ENCODE measurements at places on chromosomes 1 and 21.

- no peak for DNase-seq
These were observed 43.2 kb upstream of the BACE2 start for GRCh38 chr21:41124641-41125201.

DNA sequence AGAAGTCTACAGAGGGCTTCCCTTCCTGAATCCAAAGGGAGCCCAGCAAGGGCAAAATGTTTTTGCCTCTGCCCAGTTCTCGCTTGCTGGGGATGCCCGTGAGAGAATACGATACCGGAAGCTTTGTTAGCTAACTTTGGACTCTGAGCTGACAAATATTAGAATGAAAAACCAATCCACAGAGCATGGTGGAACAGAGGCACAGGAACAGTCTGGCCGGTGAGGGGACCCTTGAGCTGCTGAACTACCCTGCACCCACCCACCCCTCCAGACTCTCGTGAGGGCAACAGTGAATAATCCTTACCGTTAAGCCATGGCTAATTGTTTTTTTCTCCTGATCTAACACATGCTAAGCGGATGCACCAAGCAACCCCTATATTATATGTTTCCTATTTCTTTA lies 76.3 kb upstream of the AKT3 start:
- DNase-seq = no peak

DNA sequence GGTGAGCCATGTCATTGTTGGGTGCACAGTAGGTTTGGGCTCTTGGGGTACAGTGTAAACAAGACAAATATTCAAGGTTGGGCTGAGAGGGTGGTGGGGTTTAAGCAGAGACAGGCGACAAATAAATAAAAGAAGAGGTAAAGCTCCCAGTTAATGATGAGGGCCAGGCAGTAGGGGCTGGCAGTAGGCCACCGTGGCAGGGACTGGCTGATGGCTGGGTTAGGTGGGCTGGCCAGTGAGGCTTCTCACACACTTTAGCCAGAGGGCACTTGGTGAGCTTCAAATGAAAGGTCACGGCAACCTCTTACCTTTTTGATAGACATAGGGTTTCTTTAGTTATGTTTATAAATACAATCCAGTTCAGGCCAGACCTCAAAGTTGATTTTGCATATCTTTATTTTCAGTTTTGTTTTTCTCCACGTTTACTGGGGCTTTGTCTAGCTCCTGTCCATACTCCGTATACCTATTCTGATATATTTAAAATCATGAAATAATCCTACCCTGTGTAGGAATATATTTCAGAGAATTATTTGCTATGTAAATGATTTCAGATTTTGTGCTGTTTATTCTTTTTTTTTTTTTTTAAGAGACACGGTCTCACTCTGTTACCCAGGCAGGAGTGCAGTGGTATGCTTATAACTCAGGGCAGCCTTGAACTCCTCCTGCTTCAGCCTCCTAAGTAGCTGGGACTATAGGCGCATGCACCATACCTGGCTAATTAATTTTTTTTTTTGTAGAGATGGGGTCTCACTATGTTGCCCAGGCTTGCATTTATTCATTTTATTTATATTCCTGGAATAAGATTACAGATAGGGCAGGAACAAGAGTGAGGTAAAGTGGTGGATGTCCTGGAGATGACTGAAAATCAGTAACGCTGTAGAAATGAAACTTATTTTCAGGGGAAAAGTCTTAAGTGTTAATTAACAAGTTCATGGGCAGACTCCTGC lies 122.7 kb downstream of the RYR2 start:
- no peak for DNase-seq

DNA sequence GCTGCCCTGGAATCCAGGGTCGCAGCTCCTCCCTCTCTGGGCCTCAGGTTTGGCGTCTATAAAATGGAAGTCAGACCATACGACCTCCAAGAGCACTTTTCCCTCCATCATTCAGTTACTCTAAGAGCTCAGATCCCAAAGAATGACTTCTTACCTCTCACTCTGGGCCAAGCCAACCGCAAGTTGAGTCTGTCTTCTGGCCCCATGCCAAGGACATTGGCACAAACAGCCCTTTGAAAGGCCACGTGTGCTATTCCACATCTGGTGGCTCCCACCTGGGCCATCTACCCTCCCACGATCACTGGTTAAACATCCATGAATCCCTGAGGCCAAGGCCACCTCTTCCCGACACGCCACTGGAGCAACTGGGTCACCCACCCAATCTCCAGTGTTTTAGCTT lies 12.4 kb downstream of the SLC2A7 start:
- DNase-seq = no peak

- DNase-seq = no peak
These were observed 45.1 kb downstream of the CRP start for GRCh38 chr1:159669338-159669737.

DNA sequence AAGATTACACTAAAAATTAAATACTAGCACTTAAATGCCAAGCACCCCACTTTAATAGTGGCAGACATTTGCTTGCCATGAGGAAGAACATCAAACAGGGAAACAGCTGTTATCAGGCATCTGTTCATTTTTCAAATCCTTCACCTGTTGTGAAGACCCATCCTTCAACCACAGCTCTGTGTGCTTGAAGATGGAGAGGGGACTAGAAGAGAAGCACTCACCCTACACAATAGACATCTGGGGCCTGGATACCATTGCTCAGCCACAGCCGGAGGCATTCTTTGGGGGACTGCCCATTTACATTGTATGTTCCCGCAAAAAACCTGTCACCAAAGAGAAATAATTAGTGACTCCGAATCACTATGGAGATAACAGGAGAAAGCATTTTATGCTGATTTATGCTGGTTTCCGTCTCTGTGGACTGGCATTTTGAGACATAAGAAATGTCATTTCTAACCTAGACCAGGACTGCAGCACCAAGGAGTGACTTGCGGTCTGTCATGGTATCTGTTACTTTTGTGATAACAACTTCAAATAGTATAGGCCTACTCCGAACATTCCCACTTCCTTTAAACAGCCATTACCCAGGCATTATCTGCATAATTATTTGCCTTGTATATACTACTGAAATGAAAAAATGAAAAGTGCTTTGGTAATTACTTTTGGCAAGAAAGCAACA lies 28.8 kb upstream of the MTF1 start:
- DNase-seq = no peak

GRCh38 chr21:42580076-42580792 lies 66.6 kb downstream of the SLC37A1 start:
- no peak for DNase-seq

- DNase-seq = no peak
These were observed 230.1 kb downstream of the TOMM20 start for GRCh38 chr1:234898455-234899033.

DNA sequence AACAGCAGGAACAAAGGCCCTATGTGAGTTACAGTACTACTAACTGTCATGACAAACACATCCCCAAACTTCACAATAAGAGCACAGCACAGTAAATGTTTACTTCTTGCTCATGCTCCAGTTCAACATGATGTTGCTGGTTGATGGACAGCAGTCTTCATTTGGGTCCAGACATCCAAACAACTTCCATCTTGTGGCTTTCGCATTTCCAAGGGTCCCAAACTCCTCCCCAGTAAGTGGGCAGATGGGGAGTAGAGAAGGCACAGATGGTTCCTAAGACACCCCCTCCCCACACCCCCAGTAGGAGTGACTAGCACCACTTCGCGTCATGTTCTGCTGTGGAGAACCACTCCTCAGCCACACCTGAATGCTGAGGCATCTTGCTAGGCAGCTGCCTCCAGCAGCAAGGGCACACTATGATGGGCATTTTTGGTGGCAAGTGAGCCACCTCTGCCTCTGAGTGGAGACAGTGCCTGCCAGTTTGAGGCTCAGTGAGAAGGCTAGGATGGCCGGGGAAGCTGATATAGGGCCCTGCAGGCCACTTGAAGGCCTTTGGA lies 32.7 kb upstream of the CD2 start:
- no peak for DNase-seq

DNA sequence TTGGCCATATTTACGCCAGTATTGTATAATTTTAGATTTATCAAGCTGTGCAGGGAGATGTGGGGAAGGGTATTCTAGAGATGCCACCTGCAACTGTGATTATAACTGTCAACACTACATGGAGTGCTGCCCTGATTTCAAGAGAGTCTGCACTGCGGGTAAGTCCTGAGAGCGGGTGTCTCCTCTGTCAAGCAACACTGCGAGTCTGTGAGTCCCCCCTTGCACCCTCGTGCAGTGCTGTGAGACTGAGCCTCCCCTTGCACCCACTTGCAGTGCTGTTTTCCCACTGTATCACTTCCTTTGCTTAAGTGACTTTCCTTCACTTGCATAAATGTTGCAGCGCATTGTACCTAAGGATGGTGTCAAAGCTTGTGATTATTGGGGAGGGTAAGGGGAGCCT lies 75.0 kb downstream of the TPR start:
- DNase-seq = no peak

- no peak for DNase-seq
These were observed 30.9 kb downstream of the PROX1 start for GRCh38 chr1:214018386-214019268.

GRCh38 chr1:53681977-53682685 lies 56.8 kb downstream of the GLIS1 start:
- DNase-seq = peak; percentile 57

GRCh38 chr21:25967181-25967900 lies 203.2 kb downstream of the APP start:
- no peak for DNase-seq

GRCh38 chr21:37028570-37028969 lies 22.1 kb downstream of the RIPPLY3 start:
- DNase-seq = no peak

DNA sequence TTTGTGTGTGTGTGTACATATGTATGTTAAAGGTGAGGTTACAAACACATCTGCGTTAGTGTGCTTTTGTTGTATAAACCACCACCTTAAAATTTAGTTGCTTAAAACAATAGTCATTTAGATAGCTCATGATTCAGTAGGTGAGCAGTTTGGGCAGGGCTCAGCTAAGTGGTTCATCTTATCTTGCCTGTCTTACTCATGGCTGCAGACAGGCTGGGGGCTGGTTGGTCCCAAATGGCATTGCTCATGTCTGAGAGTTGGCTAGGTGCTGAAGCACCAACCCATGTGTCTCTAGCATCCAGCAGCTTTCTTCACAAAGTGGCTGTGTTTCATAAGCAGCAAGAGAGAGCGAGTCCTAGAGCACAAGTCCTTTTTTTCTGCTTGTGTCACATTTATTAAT lies 91.4 kb downstream of the MACF1 start:
- no peak for DNase-seq

DNA sequence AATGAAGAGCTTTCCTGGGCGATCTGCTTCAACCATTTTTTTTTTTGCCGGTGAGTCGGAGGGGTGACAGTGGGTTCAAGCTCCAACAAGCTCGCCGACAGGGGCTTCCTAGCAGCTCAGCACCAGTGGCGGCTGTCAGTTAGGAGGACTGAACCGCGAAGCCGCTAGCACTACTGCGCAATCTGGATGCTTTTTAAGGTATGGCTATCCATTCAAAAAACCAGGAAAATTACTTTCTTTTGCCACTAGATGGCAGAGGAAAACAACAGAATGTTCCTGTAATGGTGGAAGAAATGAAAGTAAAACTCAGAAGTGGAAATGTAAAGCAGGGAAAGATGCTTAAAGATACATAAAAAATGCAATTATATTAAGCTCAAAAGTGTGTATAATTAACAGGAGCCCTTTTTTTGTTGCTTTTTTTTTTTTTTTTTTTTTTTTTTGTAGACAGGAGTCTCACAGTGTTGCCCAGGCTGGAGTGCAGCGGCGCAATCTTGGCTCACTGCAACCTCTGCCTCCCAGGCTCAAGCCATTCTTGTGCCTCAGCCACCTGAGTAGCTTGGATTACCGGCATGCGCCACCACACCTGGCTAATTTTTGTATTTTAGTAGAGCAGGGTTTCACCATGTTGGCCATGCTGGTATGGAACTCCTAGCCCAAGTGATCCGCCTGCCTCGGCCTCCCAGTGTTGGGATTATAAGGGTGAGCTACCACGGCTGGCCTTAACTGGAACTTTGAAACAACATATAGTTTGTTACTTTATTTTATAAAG lies 8.5 kb downstream of the KYAT3 start:
- DNase-seq = no peak

DNA sequence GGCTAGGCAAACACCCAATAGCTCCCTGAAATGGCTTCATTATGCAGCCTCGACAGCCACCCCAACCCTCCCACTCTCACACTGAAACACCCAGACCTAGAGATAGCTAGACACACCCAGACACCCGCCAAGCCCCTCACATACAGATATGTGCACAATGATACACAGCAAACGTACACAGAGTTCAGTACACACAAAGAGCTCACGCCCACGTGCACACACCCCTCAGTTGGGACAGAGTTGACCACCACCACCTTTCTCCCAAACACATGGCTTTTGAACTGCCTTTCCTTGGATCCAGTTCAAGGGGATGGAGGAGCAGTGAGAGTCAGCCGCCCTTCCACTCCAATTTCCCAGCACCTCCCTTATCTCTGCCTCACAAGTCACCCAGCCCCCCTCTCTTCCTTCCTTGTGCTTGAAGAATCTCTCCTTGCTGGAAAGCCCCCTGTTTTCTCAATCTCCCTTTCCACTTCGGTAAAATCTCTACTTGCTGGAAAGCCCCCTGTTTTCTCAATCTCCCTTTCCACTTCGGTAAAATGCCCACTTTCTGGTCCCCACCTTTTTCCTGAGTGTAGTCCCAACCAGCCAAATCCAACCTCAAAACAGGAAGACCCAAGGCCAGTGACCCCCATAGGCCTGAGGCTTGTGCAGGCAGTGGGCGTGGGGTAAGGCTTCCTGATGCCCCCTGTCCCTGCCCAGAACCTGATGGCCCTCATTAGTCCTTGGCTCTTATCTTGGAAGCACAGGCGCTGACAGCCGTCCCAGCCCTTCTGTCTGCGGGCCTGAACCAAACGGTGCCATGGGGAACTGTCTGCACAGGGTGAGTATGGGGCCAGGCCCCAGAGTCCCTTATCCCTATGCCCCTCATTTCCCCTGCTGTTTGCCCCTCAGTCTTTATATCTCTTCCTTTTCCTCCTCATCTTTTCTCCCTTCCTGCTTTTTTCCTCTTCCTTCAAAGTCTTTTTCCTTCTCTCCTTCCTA lies at the start of gene ACKR1:
ACKR1 (plus strand) TSS at position 715 of the 981 bp plus-strand sequence; CDS start at position 800, 85 bp downstream.
- no peak for DNase-seq

DNA sequence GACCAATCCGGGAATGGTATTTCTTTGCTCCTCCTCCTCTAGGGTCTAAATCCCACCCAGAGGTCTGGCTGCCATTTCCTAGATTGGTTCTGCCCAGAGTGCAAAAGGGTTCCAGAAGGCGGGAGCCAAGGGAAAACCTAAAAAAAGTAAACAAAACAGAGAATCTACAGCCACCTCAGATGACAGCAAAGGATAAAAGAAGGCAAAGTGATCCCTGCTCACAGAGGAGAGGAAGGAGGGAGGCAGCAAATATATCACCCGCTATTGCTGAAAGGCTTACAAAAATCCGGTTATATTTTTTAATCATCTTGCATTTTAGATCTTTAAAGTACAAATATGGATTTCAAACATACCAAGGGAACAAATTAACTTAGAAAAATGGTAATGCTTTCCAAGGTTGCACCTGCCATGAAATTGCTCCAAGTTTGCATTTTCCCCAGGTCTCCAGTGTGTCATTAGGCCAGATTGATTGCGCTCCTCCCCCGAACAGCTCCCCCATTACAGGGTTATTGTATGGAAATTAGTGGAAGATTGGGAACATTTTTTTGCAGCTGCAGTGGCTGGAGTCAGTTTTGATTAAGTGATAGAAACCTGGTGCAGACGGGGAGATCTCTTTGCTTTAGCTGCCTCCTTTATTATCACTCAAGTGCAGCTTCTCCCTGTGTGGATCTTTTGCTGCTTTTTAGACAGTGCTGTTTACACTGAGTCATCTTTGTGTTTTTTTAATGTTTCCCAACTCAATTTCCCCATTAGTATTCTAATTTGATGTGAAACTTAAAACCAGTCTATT lies 280.5 kb upstream of the CAMK1G start:
- no peak for DNase-seq

GRCh38 chr1:26826261-26827105 lies at the start of gene ZDHHC18:
ZDHHC18 (plus strand) TSS chr1:26826688; CDS start chr1:26826805, 117 bp downstream.
- DNase-seq = peak; percentile 77

- DNase-seq = no peak
These were observed 263.4 kb downstream of the TTLL7 start for GRCh38 chr1:83735526-83735925.

All from left colon (tissue), 2 donors.